ENCODE measurements at places on chromosomes 3 and 15. TPM values are rescaled to one million over a fixed set of nuclear protein-coding genes. Genes with fewer than 3 reads are reported as not detected.

- no peak for DNase-seq
Observed at GRCh38 chr3:70072180-70072579, 72.6 kb downstream of the SAMMSON start.

Gene CCDC13
- total RNA-seq, result 0.33 TPM

Gene RARB
- 28.9 TPM for total RNA-seq

Gene APOD
- total RNA-seq, result 25.1 TPM

All from pulmonary artery endothelial cell (primary cell).